ENCODE measurements at places on chromosomes 7 and 10.

- no peak for DNase-seq
Observed at GRCh38 chr7:29463504-29464158, 100.0 kb upstream of the PRR15 start.

DNA sequence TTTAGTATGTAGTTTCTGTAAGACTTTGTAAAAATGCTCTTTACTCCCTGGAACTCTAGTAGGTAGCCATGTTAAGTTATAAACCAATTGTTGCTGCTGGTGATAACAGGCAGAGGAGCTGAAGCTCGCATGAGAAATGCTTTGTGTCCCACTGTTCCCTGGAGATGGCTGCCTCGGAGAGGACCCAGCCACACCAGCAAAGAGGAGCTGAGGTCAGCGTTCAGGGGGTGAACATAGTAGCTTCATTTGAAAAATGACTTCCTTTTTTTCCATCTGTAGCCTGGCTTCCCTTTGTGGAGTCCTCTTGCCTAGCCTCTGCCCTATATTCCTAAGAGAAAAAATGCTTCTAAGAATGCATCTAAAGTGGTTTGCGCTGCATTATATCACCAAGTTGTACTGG lies 20.3 kb downstream of the CELF2 start:
- DNase-seq, result no peak

DNA sequence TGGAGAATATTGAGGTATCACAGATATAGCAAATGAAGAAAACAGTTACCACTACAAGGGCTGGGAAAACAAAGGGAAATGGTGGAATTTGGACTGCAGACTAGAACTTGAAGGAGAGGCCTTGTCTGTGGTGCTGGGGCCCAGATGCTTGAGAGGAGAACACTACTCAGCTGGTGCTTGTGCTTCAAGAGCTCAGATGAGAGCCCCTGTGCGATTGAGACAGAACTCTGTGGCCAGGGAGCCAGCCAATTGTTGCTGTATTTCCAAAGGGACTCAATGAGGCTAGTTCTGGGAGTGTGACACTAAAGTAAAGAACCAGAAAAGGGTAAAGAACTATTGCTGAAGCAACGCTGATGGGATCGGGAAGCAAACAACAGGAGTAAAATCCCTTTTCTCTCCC lies 406.5 kb upstream of the SEMA3D start:
- no peak for DNase-seq

DNA sequence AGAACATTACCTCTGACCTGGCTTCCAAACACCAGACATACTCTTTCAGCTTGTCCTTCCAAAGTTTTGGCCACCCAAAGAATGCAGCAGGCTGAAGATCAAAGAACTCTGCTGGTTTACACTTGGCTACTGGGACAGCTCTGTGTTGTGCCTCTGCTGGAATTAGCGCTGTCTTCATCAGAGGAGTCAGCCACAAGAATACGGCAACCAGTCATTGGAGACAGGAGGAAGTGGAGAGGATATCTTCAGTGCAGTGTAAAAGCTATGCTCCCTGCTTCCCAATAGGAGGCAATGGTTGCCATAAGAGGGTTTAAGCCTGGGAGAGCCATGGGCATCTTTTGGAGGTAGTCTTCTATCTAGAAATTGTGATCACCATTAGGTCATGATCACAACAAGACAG lies 126.7 kb upstream of the WNT16 start:
- no peak for DNase-seq

- DNase-seq, result no peak
Observed at GRCh38 chr10:11189582-11190376, 172.1 kb downstream of the CELF2 start.

- no peak for DNase-seq
Observed at GRCh38 chr10:114278140-114278883, 39.3 kb downstream of the VWA2 start.

- DNase-seq, result no peak
Observed at GRCh38 chr7:23787272-23787671, 77.3 kb downstream of the STK31 start.

- DNase-seq, result no peak
Observed at GRCh38 chr7:26356229-26356628, 64.6 kb downstream of the SNX10 start.

DNA sequence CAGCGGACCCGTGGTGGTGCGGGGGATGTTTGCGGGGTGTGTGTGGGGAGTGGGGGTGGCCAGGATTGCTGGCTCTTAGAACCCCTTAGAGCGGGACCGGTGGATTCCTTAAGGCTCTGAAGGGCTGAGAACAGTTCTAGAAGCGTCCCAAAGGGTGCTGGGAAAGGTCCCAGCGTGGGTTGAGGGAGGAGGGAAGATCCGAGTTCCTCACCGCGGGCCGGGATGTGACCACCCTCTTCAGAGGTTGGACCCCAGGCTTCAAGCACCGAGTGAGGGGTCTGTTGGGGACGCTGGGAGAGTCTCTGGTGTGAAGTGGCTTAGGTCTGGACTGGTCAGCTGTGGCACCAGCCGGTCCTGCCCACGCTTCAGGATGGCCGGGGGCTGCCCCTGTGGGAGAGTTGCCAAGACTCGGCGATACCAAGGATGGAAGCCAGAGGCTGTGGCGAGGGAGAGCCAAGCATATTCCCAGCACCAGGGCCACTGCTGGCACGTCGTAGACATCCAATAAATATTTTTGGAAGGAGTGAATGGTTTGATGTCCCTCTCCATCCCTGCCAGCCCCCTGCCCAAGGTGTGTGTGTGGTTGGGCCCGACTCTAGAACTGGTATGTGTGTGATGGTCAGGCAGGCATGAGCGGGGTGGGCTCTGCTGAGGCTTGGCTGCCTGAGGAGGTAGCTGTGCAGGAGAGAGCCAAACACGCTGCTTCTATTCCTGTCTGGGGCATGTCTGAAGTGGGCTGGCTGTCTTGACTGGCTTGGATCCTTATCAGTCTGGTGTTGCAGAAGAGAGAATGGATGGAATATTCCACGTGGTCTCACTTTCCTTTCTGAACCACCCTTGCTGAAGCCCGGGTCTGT lies 19.2 kb downstream of the ZNF775 start:
- DNase-seq, result no peak

DNA sequence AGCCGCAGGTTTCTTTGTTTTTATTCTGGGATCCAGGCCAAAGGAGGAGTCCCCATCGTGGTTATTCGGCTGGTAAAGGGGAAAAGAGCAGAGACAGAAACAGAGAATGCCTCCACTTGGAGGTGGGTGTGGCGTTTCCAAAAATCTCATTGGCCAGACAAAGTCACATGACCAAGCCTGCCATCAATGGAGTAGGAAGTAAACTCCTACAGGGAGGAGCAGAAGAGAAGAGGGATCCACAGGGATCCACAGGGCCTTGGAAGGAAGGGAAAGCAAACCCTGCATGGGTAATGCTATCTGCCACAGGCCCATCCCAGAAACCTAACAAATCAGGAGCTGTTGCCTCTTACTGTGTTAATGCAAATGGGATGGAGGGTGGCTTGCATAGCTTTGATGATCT lies 425.7 kb upstream of the GALNT17 start:
- no peak for DNase-seq

GRCh38 chr7:74307738-74308505 lies 18.7 kb downstream of the CLIP2 start:
- no peak for DNase-seq

- no peak for DNase-seq
Observed at GRCh38 chr7:24820730-24821044, 63.4 kb upstream of the GSDME start.

Measured in activated T-cell treated with anti-CD3 and anti-CD28 coated beads, Interleukin-2, amount 50 U/mL, for 72 hours (primary cell).